ENCODE measurements at places on chromosomes 1 and 21.

- no peak for DNase-seq
Measured at GRCh38 chr1:12336413-12336812, 106.6 kb downstream of the VPS13D start.

- DNase-seq, result peak; percentile 77
Measured at GRCh38 chr1:21294266-21294989, 4.2 kb upstream of the ECE1 start.

DNA sequence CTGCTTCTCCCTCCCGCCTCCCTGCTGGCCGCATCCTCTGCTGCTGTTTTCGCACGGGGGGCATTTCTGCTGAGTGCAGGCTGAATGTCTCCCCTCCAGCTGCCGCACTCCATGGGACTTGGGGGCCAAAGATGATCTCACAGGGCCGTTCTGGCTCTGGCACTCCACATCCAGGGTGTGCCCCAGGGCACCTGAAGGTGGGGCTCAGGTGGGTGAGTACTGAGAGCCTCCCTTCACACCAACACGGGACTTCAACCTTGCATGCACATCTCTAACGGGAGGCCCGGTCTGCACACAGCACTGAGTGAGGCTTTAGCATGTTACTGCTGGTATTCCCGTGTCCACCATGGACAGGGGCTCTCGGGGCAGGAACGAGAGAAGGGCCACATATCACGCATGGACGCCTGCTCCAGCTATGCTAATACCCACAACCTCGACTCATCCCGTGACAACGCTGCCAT is 88.9 kb downstream of the DMRTB1 start:
- DNase-seq, result no peak

GRCh38 chr1:160576884-160577283 is 2.4 kb downstream of the CD84 start:
- no peak for DNase-seq

DNA sequence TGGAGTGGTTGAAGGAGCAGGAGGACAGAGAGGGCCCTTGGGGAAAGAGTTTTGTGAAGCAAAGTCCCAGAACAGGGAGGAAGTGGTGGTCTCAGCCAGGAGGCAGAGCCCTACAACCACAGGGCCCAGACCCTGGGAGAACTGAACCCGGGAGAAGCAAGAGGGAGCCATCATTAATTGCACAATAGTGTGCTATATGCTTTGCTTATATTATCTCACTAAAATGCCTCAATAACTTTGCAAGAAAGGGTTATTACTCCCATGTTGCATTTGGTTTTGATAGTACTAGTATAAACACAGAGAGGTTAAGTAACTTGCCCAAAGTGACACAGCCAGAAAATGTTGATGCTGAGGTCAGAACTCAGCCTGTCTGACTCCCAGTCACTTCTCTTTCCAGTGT is 124.3 kb downstream of the FOXD2 start:
- DNase-seq, result no peak

DNA sequence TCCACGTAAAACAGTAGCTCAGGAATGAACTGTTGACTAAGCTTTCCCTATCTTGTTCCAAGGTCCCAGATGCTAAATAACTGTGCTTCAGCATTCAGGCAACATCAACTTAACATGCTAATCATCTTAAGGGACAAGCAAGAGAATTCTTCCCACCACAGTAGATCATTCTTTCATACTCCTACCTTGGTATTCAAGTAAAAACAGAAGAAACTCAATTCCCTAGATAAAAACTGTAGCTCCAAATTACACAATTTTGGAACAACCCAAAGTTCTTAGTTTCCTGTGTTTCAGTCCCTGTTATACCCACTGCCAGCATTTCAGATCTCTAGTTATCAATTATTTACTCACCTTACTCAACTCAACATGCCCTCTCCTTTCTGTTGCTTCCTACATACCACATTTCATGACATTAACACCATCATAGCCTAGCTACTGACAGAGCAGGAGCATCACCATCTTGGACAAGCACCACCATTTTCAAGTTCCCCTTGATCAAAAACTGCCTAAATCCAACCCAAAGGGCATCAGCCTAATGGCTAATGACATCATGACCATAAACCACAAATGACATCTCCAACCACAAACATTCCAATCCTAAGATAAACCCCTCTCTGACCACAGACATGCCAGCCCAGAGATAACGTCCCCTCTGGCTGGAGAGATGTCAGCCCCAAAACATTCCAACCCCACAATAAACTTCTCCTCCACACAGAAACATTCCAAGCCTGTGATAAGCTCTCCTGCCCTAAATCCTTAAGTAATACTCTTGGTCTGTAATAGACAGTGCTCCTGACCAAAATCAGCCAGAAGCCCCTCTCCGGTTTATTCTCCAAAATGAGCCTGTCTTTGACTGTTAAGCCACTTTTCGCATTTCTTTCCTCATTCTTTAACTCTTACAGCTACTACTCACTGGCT is 191.2 kb downstream of the RERE start:
- no peak for DNase-seq

GRCh38 chr1:234212764-234213657 is 160.2 kb upstream of the COA6 start:
- no peak for DNase-seq

DNA sequence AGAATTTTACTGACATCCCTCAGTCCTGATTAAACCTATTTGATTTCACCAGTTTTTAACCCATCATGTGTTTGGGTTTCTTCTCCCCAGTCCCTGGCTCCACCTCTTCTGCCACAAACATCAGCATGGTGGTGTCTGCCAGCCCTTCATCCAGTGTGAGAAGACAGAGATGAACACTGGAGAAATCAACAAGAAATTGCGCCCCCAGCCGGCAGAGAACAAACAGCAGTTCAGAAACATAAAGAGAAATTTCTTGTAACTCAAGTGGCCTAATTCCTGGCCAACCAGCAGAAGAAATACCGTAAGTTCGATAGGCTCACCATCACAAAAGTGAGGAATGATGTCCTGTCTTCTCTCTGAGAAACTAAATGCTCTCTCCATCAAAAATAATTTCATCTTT is 18.3 kb downstream of the S100A11 start:
- DNase-seq, result no peak

DNA sequence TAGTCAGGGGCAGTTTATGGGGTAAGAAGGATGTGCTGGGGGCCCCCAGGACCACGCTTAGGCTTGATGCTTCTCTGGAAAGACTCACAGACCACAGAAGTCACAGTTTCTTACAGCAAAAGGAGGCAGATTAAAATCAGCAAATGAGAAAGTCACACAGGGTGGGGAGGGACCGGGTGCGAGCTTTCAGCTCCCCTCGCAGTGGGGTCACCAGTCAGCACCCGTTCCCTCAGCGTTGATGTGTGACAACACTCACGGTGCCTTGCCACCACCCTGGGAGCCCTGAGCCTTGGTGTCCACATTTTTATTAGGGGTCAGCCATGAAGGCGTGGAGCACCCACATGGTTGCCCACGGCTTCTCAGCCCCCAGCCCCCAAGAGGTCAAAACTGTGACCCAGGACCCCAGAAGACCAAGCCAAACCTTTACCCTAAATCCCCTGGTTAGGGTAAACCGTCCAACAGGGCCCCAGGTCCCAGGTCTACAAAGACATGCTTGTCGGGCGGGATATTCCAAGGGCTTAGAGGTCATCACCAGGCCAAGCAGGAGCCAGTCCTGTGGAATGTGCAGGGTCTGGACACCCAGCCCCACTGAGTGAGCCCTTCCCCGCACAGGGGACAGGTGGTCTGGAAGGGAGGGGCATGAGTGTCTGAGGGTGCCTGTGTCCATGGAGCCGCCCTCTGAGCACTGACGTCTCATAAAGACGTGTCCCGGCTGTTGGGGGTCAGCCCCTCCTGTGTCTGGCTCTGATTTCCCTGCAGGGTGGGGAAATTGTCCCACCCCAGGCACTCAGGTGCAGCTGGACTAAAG is 64.5 kb upstream of the ABCG1 start:
- DNase-seq, result no peak

- no peak for DNase-seq
Measured at GRCh38 chr1:110135246-110135645, 15.0 kb upstream of the SLC6A17 start.

DNA sequence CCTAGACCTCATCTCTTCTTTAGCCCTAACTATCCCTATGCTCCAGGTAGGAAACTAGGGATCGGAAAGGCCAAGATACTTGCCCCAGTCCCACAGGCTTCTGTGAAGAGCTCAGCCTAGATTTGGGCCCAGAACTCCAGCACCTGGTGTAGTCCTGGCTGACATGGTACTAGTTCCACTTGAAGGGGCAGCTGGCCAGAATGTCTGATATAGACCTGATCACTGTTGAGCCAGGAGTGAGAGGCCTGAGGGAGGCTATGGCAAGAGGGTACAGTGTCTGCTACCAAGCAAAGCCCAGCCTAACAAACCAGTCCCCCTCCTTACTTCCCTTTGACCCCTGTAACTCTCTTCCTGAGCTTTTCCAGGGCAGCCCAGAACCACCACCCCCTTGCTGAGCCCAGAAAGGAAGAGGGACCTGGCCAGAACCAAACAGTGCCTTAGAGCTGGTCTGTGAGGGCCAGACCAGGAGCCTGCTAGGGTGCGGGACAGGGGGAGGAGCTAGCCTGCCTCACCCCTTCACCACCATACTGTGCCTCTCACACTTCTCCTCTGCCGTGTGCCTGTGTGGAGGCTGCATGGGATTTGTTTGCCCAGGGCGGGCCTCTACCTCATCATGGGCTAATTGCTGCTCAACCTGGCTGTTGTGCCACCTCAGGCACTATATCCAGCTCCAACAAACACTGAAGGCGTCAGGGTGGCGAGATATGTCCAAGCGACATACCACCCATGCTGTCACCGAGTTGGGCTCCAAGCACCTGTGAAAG is 10.9 kb downstream of the POMGNT1 start:
- no peak for DNase-seq

DNA sequence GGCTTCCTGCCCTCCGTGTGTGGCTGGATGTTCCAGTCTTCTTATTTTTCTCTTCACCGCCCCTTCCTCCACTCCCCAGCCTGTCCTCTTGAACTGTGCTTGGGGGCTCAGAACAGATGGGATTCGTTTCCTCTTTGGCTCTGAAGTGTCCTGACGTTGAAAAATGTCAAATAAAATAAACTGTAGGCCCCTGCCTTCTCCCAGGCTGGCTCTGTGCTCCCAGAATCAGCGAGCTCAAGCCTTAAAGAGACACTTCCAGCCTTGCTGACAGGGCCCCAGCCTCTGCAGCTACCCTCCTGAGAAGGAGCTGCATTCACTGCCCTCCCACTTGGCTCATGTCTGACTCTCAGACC is 104.2 kb upstream of the IPO9 start:
- no peak for DNase-seq

DNA sequence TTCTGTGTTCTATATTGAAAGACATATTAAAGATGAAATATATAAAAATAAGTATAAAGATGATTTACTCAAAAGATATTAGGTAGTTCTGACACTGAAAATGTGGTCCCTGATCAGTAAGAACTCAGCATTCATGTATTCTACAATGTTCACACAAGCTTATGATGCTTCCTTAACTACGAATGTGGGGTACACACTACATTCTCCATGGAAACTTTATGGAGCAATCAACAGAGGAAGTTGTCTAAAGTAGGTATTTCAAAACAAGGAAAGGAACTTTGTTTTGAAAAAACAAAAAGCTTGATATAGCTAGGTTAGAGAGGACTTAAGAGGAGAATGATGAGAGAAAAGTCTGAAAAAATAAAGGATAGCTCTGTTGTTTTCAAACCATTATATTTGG is 119.7 kb upstream of the RGS18 start:
- DNase-seq, result no peak

GRCh38 chr1:152185544-152186391 is 26.7 kb upstream of the RPTN start:
- DNase-seq, result peak; percentile 17

DNA sequence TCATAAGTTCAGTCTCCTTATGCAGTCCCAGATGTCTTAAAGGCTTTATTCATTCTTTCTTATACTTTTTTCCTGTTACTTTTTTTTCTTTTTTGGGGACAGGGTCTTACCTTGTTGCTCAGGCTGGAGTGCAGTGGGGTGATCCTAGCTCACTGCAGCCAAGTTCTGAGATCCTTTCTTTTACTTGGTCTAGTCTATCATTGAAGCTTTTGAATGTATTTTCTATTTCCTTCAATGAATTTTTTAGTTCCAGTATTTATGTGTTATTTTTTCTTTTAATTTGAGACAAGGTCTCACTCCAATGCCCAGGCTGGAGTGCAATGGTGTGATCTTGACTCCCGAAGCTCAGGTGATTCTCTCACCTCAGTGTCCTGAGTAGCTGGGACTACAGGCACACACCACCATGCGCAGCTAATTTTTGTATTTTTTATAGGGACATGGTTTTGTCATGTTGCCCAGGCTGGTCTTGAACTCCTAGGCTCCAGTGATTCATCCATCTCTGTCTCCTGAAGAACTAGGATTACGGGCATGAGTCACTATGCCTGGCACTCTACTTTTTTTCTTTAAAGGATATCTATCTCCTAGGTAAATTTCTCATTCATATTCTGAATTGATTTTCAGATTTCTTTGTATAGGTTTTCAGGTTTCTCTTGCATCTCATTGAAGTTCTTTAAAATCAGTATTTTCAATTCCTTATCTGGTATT is 26.1 kb upstream of the GTF2B start:
- DNase-seq, result no peak

DNA sequence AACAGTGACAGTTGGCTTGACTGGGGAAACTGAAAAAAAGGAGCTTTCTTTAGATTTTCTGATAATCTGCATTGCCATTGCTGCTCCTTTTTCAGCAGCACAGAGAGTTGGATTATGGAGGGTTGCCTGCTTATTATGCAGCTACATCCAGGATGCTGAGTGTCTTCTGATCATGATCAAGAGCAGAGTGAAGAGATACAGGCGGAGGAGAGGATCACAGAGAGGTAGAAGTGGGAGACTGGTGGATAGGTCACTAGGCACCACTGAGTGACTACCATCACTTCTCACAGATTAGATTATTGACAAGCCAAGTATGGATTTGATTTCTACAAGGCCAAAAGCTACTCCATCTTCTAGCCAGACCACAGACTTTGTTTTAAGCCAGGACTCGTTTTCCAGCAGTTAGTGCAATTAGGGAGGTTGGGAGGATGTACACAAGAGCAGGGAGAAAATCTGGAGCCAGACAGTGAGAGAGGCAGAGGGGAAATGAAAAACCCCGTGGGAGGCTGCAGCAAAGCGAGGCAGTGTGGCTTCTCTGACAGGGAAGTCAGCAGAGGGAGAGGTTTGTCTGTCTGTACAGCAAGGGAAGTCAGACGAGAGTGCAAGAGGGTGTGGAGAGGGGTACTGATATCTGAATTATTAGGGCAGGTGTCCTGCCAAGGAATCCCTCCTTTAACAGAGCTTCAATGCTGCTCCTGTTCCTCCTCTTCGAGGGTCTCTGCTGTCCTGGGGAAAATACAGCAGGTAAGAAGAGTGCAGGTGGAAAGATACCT is at the start of gene CD1E:
CD1E (plus strand) TSS at position 592 of the 773 bp plus-strand sequence; CDS start at position 687, 95 bp downstream.
- no peak for DNase-seq

- no peak for DNase-seq
Measured at GRCh38 chr21:15014221-15014620, 50.6 kb downstream of the NRIP1 start.

All from stimulated activated CD4-positive, alpha-beta T cell treated with anti-CD3 and anti-CD28 coated beads, Interleukin-2, amount 100 ng/mL, for 48 hours (primary cell).